ENCODE measurements at places on chromosomes 13 and 19.

DNA sequence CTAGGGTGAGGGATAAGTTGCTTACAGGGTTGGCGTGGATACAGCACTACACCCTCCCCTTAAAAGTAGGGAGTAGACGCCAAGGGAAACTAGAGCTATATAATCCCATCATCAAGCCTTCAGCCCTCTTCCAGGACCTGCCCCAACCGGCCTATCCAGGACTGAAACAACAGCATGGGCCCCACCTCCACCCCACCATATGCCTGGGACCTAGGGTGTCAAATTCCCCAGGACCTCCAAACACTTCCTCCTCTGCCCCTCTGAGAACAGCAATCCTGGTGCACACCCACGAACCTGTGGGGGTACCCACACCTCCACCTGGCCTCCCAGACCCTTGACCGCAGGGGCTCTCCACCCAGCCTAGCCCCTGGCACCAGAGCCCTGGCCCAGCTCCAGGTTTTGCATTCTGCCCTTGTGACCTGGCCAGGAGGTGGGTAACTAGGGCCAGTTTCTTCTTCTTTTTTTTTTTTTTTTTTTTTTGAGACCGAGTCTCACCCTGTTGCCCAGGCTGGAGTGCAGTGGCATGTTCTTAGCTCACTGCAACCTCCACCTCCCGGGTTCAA, 1.4 kb upstream of the CYP2F1 start:
- DNase-seq: no peak

- DNase-seq: no peak
These were observed 425.9 kb downstream of the SLITRK6 start for GRCh38 chr13:85373322-85373721.

- DNase-seq: no peak
These were observed 453.4 kb upstream of the ZNF507 start for GRCh38 chr19:31892060-31892459.

DNA sequence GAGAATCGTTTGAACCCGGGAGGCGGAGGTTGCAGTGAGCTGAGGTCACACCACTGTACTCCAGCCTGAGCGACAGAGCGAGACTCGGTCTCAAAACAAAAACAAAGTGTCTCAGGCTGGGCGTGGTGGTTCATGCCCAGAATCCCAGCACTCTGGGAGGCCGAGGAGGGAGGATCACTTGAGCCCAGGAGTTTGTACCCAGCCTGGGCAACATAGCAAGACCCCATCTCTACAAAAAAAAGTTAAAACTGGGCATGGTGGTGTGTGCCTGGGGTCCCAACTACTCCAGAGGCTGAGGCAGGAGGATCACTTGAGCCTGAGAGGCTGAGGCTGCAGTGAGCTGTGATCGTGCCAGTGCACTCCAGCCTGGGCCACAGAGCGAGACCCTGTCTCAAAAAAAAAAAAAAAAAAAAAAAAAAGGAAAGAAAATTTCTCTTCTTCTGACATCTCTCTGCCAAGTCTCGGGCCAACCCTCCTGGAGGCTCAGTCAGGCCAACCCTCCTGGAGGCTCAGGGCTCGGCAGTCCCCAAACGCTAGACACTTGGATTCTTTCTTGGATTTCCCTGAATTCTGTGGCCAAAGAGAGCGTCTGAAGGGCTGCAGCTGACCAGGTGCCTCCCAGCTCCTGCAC, 26.3 kb downstream of the ARID3A start:
- DNase-seq: no peak

GRCh38 chr19:42693760-42694350, 46.4 kb downstream of the PSG3 start:
- peak; percentile 39 for DNase-seq

DNA sequence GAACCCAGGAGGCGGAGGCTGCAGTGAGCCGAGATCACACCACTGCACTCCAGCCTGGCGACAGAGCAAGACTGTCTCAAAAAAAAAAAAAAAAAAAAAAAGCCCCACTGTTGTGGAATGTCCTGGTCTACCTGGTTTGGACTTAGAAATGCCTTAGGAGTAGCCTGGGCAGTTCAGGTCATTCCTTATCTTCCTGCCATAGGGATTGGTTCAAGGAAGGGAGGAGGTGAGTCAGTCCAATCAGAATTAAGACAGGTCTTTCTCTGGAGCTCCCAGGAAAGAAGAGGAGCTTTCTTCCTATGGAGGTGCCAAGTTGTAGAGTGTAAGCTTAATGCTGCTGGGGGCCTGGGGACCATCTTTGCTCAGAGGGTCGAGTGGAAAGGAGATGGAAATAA, 44.8 kb downstream of the SIPA1L3 start:
- no peak for DNase-seq

DNA sequence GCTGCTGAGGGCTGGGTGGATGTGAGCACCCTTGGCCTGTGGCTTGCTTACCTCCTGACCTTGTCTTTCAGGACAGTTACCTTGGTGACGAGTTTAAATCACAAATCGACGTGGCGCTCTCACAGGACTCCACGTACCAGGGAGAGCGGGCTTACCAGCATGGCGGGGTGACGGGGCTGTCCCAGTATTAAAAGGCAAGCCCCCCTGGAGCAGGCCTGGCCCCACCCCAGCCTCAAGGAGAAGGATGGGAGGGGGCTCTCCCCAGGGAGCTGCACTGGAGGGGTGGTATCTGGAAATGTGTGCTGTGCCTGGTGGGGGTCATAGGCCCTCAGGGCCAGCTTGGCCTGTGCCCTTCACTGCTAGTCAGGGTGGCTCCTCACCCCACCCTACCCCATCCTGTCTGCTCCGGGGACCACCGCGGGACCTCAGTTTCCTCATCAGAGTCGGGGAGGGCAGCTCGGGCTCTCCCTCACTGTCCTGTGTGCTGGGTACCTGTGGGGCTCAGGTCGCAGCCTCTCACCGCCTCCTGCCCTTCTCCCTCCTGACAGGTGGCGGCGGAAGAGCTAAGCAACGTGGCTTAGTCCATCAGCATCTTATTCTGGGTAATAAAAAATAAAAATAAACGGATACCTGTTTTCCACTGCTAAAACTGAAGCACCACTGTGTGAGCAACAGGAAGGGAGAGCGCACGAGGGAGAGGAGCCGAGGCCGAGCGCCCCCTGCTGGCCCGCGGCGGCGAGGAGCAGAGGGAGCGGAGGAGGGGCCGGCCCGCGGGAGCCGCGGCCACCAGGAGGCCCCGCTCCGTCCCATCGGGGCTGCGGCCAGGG, 29.8 kb downstream of the CERS1 start:
- no peak for DNase-seq

DNA sequence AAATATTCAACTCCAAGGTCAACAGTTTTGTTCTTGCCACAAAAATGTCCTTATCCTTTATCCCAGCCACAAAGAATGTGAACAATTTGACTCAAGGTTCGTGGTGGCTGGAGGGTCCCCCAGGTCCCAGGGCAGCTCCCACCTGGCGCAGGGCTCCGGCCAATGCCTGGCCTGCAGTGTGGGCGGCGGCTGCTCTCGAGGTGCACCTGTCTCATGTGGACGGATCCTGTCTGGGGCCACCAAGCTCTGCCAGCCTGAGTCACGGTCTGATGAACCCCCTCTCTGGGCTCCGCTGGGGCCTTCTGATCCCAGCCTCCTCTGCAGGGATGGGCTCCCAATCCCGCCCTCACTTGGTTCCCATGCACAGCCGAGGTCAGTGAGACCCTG, 49.4 kb downstream of the GAS6 start:
- peak; percentile 64 for DNase-seq

DNA sequence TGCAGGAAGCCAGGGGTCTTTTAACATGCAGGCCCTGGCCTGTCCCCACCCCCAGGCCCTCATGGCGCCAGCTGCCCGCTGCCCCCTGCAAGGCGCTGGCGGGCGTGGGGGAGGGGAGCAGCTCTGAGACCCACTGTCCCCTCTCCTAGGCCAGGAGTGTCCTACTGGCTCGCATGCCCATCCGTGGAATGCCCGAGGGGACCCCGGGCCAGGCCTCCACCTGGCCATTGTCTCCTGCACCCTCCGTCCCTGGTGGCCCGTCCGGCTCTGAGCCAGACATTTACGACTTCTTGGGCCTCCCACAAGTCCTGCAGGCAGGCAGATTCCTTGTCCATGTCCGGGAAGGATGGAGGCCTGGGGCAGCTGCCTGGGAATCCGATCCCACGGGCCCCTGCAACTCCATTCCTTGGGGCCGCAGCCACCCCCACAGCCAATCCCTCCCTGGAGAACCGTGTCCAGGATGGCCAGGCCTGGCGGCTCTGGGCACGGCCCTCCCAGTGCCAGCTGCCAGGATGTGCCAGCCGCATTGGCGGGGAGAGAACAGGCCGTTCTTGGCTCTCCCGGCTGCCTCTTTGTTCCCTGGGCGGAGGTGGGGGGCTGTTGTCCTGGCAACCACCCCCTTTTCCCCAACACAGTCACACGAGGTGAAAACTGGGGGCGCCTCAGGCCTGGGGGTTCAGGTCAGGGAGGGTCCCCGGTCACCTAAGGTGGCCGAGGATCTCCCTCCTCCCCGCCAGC, 10.5 kb upstream of the PLIN3 start:
- DNase-seq: no peak

- no peak for DNase-seq
These were observed 9.7 kb downstream of the CTU1 start for GRCh38 chr19:51098365-51099046.

DNA sequence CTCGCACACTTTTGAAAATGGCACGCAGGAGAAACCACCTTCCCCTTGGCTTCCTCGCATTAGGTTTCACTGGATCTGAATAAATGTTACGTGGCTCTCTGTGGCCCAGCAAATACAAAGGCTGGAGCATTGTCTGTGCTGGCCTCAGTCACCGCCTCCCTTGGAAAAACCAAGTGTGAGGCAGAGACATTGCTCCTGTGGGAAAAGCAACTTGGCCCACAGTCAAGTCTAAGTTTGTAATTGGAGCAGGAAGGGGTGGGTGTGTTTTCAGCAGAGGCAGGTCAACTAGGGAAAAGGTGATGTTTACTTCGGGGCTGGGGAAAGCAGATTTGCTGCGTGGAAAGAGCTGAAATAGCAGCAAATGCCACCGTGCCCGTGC, 101.6 kb downstream of the IRS2 start:
- peak; percentile 56 for DNase-seq

GRCh38 chr13:21546372-21546771, 57.6 kb downstream of the MICU2 start:
- DNase-seq: no peak

Data from retinal pigment epithelial cell (primary cell).